ENCODE measurements at places on chromosomes 11 and 22.

DNA sequence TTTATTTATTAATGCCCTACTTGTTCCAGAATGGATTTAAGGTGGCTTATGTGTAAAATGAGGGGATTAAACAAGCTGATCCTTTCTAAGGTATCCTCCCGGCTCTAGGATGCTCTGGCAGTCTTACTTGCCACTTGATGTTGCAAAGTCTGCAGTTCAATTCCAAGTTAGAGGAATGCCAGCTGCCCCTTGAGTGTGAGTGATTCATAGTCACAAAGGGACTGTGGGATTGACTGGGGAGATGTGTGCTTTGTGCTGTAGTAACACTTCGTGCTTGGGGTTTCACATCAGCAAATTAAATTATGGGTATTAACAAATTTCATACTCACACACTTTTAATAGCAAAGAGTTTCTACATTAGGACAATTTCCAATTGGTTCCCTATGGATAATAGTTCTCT, 550.8 kb upstream of the CADM1 start:
- no peak for DNase-seq

DNA sequence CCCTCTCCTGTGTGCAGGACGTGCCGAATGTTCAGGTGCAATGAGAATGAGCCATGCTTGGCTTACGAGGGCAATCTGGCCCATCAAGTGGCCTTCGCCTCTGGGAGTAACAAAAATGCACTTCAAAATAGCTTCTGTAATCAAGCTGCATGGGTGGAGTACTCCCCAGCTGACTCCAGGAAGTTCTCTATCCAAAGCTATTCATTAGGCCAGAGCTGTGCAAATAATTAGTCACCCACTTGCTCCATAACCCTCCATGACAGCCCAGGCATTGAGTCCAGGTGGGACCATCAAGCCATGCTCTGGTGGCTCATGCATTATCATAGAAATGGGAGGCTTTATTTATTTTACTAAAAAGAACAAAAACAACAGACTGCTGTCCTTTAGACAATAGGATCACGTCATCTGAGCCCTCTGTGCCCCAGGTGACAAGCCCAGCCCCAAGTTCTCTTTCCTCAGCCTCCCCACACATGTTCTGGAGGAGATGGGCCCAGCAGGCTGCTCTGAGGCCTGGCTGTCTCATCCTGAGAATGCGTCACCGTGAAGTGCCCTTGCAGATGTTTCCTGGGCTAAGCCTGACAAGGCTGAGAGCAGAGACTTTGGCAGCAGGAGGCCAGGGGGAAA, 244.7 kb downstream of the ETS1 start:
- peak; percentile 17 for DNase-seq

DNA sequence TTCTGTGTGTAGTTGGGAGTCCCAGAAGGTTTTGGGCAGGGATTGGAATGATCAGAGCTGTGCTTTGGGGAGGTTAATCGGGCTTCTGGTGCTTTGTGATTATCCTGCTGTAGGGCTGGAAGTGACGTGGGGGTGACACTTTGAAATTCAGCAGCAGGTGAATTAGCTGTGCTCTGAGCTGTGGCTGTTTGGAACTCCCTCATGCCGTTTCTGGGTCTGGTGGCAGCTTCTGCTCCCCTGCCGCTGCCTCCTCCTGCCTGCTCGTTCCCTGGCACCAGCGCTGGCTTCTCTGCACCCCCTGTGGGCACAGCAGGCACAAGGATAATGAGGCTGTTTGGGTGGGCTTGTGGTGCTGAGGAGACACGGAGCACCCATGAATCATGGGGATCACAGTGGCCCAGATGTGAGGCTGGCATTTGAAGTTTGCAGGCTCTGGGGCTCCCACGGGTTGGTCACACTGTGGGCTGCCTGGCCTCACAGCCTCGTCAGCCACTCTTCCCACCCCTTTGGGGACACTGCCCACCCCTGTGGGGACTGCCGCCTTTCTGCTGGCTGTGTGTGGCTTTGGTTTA, 49.7 kb downstream of the TBC1D22A start:
- no peak for DNase-seq

DNA sequence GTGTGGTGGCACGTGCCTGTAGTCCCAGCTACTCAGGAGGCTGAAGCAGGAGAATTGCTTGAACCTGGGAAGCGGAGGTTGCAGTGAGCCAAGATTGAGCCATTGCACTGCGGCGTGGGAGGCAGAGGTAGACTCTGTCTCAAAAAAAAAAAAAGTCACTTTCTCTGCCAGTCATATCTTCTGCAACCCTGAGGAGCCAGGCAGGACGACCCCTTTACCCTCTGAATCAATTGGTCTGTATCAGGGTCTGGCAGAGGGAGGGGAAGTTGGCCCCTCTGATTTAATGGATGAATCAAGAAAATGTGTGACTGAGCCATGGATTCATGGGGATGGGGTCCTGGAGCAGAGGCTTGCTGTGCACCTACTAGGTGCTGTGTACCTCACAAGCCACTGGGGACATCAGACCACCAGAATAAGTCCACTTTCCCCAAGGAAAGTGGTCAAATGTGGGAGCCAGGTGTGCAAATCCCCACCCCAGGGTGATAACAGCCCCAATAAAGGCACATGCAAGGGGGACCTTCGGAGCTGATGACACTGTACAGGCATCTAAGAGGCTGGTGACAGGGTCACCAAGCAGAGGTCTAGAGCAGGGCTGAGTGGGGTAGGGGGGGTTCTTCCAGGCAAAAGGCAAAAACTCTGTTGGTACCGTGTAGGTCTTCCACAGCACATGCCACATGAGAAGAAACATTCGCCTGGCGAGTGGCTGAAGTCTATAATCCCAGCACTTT, 29.0 kb downstream of the TXN2 start:
- no peak for DNase-seq

GRCh38 chr11:82924522-82925224, 23.1 kb downstream of the DDIAS start:
- DNase-seq: no peak

DNA sequence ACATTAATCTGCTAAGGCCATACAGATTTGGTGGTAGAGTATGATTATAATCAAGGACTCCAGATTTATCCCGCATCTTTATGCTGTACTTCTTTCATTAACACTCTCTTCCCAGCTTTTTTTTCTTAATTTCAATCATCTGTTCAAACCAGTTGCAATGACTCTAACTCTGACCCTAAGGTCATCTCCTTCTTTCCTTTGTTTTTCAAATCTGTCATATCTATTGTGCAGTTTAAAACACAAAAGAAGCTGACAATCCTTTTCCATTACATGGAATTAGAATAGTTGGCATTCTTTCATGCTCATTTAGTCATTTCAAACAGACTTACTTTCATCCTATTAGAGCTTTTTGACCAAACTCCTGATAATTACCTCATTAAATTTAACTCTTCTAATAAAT, 53.6 kb upstream of the GRM5 start:
- no peak for DNase-seq

- no peak for DNase-seq
Measured at GRCh38 chr22:43474161-43475101, 62.6 kb downstream of the MPPED1 start.

DNA sequence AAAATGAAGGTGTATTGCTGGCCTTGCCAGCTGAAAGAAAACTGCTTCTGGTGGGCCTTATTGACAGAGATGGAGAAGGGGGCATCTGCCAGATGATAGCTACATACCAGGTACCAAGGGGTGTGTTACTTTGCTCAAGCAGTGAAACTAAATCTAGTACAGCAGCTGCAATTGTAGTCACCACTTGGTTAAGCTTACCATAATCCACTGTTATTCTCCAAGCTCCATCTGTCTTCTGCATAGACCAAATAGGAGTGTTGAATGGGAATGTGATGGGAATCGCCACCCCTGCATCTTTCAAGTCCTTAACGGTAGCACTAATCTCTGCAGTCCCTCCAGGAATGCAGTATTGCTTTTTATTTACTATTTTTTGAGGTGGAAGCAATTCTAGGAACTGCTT, 45.8 kb upstream of the LIN7C start:
- no peak for DNase-seq

- peak; percentile 31 for DNase-seq
Measured at GRCh38 chr11:1873048-1873812, 18.5 kb downstream of the PRR33 start.

DNA sequence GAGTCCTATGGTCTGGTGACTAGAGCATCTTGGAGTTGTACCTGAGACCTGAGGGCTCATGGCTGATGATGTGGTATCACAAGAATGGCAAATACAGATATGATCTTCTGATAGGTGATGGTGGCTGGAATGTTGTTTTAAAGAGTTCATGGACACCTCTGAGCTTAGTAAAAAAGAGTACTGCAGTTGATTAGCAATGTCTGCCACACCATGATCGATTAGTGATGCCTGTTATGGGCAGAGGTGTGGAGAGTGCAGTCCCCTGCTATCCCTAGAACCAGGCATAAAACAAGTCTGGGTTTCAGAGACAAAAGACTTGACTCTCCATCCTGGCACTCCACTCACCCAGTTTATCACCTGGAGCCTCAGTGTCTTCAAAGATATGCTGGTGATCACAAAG, 1.4 kb upstream of the BATF2 start:
- no peak for DNase-seq

GRCh38 chr22:44730490-44731356, 21.7 kb upstream of the ARHGAP8 start:
- no peak for DNase-seq

- no peak for DNase-seq
Measured at GRCh38 chr11:133553885-133554740, 21.8 kb upstream of the OPCML start.

- no peak for DNase-seq
Measured at GRCh38 chr11:1123970-1124369, 33.8 kb upstream of the MUC5AC start.

GRCh38 chr22:34534101-34534500, 531.9 kb upstream of the ISX start:
- no peak for DNase-seq

DNA sequence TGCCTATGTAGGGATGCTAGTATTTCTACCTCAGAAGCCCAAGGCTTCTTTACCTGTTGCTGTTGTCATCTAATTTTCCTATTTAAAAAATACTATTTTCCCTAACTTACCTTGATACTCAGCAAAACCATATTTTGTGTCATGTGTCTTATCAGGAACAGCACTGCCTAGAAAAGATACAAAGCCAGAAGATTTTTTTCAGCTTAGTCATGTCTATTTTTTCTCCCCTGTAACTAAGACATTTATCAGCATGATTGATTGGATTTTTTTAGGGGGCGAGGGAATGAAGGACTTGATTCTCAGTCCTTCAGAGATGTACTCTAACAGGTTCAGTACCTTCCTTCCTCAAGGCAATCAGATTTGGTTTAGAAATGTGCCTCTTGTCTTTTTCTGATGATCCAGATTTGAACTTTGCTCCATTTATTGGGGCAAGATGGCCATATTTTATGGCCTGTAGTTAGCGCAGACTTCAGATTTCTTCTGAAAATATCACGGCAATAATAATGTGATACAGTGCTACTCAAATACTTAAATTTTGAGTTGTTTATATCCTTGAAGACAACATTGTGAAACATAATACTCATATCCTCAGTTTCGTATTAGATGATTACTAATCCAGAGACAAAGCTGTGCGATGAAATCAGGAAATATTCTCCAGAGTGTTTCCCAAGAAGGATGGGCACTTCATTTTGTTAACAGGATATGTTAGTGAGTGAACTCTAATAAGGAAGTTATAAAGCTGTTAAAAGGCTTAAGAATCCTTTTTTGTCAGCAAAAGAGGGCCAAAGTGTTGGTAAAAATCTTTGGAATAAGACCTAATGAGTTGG, 3.8 kb upstream of the PIK3IP1 start:
- DNase-seq: peak; percentile 53

GRCh38 chr22:42536166-42536565, 16.6 kb upstream of the RRP7A start:
- DNase-seq: no peak

GRCh38 chr11:27212248-27212780, 150.7 kb downstream of the CCDC34 start:
- DNase-seq: no peak
